Tibial nerve (tissue), 4 donors: ENCODE measurements at places on chromosomes 4 and X. TPM values are rescaled to one million over a fixed set of nuclear protein-coding genes. Genes with fewer than 3 reads are reported as not detected.

- no peak overlapping the region for H3K27ac ChIP-seq
- no peak for DNase-seq
- H3K27me3 ChIP-seq: no peaks in the 10 kb centered on the region
- no peaks in the 10 kb centered on the region for H3K36me3 ChIP-seq
Measured at GRCh38 chr4:74632634-74633033, 161.7 kb downstream of the BTC start.

- no peaks in the 10 kb centered on the region for H3K4me1 ChIP-seq
- no peak overlapping the region for H3K4me3 ChIP-seq
- no peak for DNase-seq
- no peak overlapping the region for H3K27ac ChIP-seq
- H3K27me3 ChIP-seq: no peaks in the 10 kb centered on the region
- H3K36me3 ChIP-seq: no peaks in the 10 kb centered on the region
Measured at GRCh38 chr4:188942606-188943005, 803.4 kb downstream of the TRIML1 start.

DNA sequence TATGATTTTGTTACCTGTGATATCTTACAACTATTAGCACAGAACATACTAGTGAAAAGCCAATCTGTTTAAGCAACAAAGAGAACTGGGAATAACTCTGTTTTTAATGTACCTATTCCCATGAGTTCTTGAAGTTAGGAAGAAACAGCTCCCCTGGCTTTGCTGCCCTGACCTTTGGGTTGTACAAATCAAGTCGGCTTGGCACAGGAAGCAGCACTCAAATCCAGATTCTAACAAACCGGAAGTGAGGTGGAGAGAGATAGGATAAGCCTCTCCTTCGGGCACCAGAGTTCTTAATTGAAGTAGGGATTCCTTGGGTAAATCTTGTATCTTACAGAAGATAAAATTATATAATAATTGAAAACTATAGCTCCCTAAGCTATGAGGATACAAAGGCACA lies 144.8 kb upstream of the CPEB2 start:
- H3K27me3 ChIP-seq: no peaks in the 10 kb centered on the region
- H3K27ac ChIP-seq: no peak overlapping the region
- H3K4me3 ChIP-seq: no peak overlapping the region
- no peak for DNase-seq
- no peaks in the 10 kb centered on the region for H3K36me3 ChIP-seq

DNA sequence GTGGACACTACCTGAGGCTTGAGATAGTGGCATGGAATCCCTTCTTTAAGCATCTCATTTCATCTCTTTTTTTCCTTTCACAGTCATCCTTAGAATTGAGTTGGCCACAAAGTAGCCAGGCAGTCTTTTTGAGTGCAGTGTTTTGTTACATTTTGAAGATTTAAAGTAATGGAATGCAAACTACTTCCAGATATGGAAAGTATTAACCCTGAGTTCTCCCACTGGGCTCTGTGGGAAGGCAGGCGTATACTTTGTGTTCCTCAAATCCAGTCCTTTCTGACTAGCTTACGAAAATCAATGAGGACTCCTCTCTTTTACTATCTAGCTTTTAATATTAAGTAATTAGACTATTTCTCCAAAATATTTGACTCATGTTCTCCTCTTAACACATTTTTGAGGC lies 29.9 kb downstream of the PCDH10 start:
- H3K27me3 ChIP-seq: no peaks in the 10 kb centered on the region
- H3K27ac ChIP-seq: no peak overlapping the region
- no peak for DNase-seq
- no peaks in the 10 kb centered on the region for H3K4me1 ChIP-seq
- no peak overlapping the region for H3K4me3 ChIP-seq

GRCh38 chrX:41145920-41146608 lies 60.8 kb downstream of the USP9X start:
- no peaks in the 10 kb centered on the region for H3K36me3 ChIP-seq
- no peak overlapping the region for H3K4me3 ChIP-seq
- no peaks in the 10 kb centered on the region for H3K27me3 ChIP-seq
- no peak overlapping the region for H3K27ac ChIP-seq
- no peak for DNase-seq

DNA sequence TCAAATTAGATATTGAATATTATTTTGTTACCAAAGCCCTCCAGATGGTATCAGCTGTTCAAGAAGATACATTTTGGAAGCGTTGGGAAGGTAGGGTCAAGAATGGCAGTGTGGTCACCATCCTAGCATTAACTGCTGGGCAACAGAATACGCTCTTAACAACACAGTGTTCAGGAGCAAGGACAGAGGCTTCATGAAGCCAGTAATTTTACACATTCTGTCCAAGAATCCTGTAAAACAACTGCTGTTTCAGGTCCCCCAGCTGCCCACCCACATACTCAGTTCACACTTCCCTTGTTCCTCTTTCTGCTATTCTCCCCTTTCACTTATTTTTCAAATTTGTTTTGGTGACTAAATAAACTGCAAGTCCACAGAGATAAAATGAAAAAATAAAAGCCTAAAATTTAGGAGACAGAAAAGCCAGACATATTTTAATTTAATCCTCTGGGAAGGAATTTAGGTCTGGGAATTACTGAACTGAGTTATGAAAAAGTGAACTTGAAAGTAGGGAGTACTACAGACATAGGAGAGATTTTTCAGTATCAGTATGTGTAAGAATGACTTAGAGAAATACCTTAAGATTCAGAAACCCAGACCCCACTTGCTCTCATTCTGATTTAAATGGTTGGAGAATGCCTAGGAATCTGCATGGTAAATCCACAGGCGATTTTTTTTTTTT lies 406.7 kb downstream of the MAPK10 start:
- H3K36me3 ChIP-seq: no peaks in the 10 kb centered on the region
- H3K4me1 ChIP-seq: peaks cover 5% of the 10 kb centered on the region
- H3K4me3 ChIP-seq: no peak overlapping the region
- DNase-seq: no peak
- no peaks in the 10 kb centered on the region for H3K27me3 ChIP-seq

GRCh38 chrX:74291577-74291963 lies 12.4 kb upstream of the ZCCHC13 start:
- peak overlapping the region; percentile 76 for H3K27ac ChIP-seq
- no peaks in the 10 kb centered on the region for H3K4me1 ChIP-seq
- peak overlapping the region; percentile 64 for H3K4me3 ChIP-seq
- H3K27me3 ChIP-seq: no peaks in the 10 kb centered on the region

P2RY8 gene
- total RNA-seq: 1.2 TPM

- DNase-seq: no peak
- H3K36me3 ChIP-seq: no peaks in the 10 kb centered on the region
- H3K4me3 ChIP-seq: no peak overlapping the region
- no peak overlapping the region for H3K27ac ChIP-seq
Measured at GRCh38 chr4:176824645-176825366, 32.1 kb upstream of the VEGFC start.

GRCh38 chr4:72895408-72895807 lies 174.1 kb downstream of the COX18 start:
- H3K36me3 ChIP-seq: no peaks in the 10 kb centered on the region
- H3K27ac ChIP-seq: peak overlapping the region; percentile 43

GRCh38 chr4:15725608-15726007 lies 22.7 kb downstream of the BST1 start:
- H3K36me3 ChIP-seq: peaks cover 20% of the 10 kb centered on the region
- no peaks in the 10 kb centered on the region for H3K4me1 ChIP-seq
- no peaks in the 10 kb centered on the region for H3K27me3 ChIP-seq
- no peak for DNase-seq

GRCh38 chr4:126541820-126542219 lies 1090.9 kb upstream of the INTU start:
- no peaks in the 10 kb centered on the region for H3K4me1 ChIP-seq
- H3K4me3 ChIP-seq: no peak overlapping the region
- no peak for DNase-seq
- no peaks in the 10 kb centered on the region for H3K36me3 ChIP-seq
- no peak overlapping the region for H3K27ac ChIP-seq
- no peaks in the 10 kb centered on the region for H3K27me3 ChIP-seq

BEX2 gene
- total RNA-seq: 0.87 TPM

PTPN13 gene
- total RNA-seq: 113 TPM

DNA sequence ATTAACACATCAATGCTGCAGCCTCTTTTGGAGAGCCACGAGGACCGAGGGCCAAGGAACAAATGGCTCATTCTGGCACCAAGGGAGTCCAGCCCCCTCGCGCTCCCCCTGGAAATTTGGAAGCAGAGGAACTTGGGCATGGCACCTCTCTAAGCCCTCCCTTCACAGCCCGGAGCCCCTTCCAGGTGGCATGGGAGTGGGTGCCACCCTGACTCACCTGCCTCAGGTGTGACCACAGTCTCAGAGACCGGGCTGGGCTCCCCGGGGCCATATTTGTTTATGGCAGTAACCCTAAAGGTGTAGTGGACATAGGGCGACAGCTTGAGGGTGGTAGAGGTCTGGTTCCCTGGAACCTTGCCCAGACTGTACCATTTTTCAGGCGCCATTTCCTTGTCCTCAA lies 18.8 kb downstream of the L1CAM start:
- no peaks in the 10 kb centered on the region for H3K27me3 ChIP-seq
- H3K36me3 ChIP-seq: no peaks in the 10 kb centered on the region
- H3K27ac ChIP-seq: no peak overlapping the region
- no peaks in the 10 kb centered on the region for H3K4me1 ChIP-seq

DNA sequence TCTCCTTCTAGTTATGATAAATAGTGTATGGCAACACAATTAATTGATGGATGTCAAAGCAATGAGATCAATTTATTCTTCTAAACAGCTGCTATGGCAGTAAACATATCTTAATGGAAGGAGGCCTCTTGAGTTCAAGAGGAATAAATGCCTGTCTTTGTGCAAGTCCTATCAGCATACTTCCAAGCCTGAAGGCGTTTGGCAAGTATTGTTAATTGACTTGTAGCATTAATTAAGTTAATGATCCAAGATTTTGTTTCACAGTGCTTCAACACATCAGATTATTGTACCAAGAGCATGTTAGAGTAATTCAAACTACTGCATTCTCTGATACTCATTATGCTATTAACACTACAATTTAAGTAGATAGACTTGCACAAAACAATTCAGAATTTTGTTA lies 144.8 kb downstream of the FAT4 start:
- no peaks in the 10 kb centered on the region for H3K27me3 ChIP-seq
- no peaks in the 10 kb centered on the region for H3K4me1 ChIP-seq
- H3K4me3 ChIP-seq: no peak overlapping the region
- no peak for DNase-seq
- no peak overlapping the region for H3K27ac ChIP-seq

CFP gene
- 15.6 TPM for total RNA-seq

DNA sequence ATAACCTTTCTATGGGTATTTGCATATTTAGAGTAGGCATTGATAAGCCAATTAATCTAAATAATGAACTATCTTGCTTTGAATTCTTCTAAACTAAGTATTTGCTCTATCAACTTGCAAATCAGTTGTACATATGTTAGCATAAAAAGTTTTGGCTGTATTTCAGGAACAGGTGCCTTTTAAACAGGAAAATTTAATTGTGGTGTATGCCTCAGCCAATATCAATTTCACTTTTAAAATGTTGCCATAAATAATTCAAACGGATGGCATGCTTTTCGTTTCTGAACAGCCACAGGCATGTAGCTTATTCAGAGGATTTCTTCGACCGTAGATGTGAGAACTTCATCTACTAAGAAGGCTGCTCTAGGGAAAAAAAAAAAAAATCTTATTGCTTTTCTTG lies 99.9 kb downstream of the DCLK2 start:
- H3K36me3 ChIP-seq: no peaks in the 10 kb centered on the region
- no peak overlapping the region for H3K27ac ChIP-seq
- no peaks in the 10 kb centered on the region for H3K4me1 ChIP-seq
- H3K4me3 ChIP-seq: no peak overlapping the region
- no peak for DNase-seq
- H3K27me3 ChIP-seq: no peaks in the 10 kb centered on the region

- H3K27ac ChIP-seq: no peak overlapping the region
- no peaks in the 10 kb centered on the region for H3K36me3 ChIP-seq
- no peak overlapping the region for H3K4me3 ChIP-seq
- no peak for DNase-seq
- no peaks in the 10 kb centered on the region for H3K4me1 ChIP-seq
Measured at GRCh38 chrX:100600340-100600739, 15.6 kb downstream of the TNMD start.

DNA sequence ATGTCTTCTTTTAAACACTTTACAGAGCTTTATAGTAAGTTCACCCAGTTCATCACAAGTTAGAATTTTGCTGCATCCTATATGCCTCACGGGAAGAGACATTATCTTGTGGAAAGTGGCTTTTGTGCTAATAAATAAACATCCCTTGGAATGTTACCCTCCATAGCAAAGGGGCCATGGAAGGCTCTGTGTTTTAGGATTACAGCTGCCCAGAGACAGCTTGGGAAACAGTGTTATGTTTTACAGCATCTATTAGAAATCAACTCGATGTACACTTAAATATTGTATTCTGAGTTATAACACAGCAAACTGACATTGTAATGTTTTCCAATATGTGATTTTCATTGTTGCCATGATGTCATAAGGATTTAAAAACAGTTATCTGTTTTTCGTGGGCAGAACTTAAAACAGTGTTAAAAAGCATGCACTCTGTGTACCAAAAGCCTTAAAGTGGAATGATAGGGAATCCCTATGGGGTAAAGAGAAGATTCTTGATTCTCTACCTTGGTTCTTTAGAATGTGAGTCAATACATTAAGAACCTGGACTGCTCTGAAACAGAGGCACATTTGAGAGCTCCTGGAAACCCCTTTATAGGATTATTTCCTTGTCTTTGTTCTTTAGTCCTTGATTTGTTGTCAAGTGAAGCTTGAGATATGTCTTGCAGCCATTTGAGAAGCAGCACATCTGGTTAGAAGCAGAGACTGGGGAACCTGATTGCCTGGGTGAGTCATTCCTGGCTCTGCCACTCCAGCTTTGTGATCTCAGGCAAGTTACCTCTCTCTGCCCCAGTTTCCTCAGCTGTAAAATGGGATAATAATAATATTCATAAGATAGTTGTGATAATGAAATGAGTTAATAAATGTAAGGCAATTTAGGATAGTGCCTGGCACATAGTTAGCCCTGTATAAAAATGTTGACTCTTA lies 41.6 kb downstream of the ARHGAP10 start:
- H3K27ac ChIP-seq: no peak overlapping the region
- H3K36me3 ChIP-seq: no peaks in the 10 kb centered on the region
- H3K4me3 ChIP-seq: no peak overlapping the region
- no peaks in the 10 kb centered on the region for H3K27me3 ChIP-seq

DNA sequence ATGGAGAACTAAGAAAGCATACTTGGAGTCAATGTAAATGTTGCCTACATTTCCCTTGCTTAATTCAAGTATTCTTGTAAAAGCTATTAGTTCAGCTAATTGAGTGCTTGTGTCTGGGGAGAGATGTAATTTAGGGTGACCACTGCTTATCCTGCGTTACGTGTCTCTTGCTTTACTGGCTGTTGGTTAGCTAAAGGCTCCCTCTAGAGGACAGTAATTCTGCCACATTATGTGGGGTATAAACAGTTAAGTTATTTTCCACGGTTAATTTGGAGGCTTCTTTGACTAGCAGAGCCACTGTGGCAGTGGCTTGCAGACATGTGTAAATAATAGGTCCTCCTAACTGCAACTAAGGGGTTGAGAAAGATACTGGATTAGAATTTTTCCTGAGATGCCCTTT lies 25.3 kb upstream of the NAF1 start:
- no peaks in the 10 kb centered on the region for H3K27me3 ChIP-seq
- H3K4me3 ChIP-seq: no peak overlapping the region
- H3K36me3 ChIP-seq: no peaks in the 10 kb centered on the region
- no peak for DNase-seq
- H3K27ac ChIP-seq: no peak overlapping the region

VSIG1 gene
- 0.30 TPM for total RNA-seq
